ENCODE measurements at places on chromosomes 11 and 22.

- DNase-seq, result no peak
Observed at GRCh38 chr11:78370406-78371172, 47.0 kb downstream of the GAB2 start.

DNA sequence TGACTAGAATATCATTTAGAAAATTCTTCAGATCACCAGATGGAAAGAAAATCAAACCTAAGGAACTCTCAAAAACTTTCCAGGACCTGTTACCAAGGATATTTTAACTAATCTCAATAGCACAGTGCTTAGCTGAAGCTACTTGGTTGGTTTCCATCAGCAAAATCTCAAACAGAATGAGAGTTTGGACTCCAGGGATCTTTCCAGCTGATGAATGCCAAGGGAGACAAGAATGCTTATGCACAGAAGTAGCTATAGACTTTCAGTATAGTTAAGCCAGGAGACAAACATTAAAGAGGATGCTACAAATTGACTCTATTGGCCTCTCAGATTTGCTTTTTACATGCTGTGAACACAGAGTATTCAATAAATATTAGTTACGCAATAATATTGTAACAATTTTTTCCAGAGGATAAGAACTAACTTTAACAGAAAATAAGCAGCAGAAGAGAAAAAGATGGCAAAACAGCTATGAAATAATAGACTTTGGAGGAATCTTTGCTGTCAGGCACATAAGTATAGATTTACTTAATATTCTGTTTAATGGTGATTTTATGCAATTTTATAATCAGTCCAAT is 331.4 kb downstream of the DLG2 start:
- no peak for DNase-seq

- no peak for DNase-seq
Observed at GRCh38 chr11:86755146-86755545, 45.2 kb upstream of the PRSS23 start.

DNA sequence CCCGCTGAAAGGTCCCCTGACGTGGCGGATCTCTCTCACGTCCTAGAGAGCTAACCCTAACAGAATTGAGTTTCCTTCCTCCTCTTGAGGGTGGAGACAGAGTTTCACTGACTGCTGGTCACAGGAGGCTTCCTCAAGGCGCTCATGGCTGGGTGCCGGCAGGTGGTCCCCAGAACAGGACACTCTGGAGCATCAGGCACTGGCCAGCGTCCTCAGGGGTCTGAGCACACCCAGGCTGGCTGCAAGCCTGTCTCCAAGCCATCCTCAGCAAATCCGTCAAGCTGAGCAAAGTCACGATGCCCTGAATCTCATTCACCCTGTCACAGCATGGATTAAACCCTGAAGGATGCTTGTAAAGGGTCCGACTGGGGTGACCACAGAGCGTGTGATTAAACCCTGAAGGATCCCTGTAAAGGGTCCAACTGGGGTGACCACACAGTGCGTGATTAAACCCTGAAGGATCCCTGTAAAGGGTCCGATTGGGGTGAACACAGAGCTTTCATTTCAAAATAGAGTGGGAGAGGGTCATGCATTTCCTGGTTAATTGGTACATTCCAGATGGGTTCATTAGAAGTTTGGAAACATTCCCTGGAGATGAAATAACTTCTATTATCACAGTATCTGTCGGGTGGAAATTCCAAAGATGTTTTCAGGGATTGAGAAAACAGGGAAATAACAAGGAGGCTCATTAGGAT is 473.0 kb downstream of the BRD1 start:
- DNase-seq, result no peak

GRCh38 chr11:43723617-43724016 is 43.1 kb downstream of the HSD17B12 start:
- no peak for DNase-seq

- no peak for DNase-seq
Observed at GRCh38 chr22:44419429-44419828, 78.6 kb downstream of the RTL6 start.

GRCh38 chr11:44316659-44317240 is 6.8 kb upstream of the ALX4 start:
- no peak for DNase-seq

- DNase-seq, result no peak
Observed at GRCh38 chr22:44755417-44755816, 3.0 kb downstream of the ARHGAP8 start.

DNA sequence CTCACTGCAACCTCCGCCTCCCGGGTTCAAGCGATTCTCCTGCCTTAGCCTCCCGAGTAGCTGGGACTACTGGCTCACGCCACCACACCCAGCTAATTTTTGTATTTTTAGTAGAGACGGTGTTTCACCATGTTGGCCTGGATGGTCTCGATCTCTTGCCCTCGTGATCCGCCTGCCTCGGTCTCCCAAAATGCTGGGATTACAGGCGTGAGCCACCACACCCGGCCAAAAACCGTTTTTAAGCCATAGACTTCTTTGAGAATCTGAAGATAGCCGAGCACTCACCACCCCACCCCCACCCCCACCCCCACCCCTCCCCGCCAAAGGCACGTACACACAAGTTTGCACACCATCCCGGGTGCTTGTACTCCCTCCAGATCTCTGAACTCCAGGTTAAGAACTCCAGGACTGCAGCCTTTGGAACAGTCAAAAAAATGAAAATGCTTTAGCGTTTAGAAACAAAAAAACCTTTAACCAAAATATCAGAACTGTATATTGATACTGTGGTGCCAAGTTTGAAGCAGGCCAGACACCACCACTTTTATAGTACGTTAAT is 1.5 kb downstream of the CRKL start:
- no peak for DNase-seq

- no peak for DNase-seq
Observed at GRCh38 chr11:116404462-116404798, 368.4 kb downstream of the BUD13 start.

GRCh38 chr22:37569921-37570660 is 9.8 kb downstream of the LGALS2 start:
- DNase-seq, result no peak
